NCI-H1048 (cell line): ENCODE measurements at places on chromosomes 16 and 17.

GRCh38 chr16:66478733-66479511, 51.8 kb downstream of the BEAN1 start:
- no peak for DNase-seq

DNA sequence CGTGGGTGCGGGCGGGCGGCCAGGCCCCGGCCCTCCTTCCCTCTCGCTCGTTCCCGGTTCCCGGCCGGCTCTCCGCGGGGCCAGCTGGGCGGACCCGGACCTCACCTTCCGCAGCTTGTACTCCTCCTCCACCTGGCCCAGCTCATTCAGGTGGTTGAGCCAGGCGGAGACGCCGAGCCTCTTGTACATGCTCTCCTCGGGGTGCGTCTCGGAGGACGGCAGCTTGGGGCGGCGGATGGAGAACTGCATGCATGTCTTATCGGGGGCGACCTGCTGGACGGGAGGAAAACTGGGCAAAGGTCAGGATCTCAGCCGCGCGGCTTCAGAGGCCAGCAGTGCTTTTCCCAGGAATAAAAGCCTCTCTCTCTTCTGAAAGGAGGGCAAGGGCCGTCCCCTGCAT, 85.4 kb downstream of the TBC1D16 start:
- no peak for DNase-seq

GRCh38 chr16:70396246-70396904, 42.5 kb downstream of the ST3GAL2 start:
- no peak for DNase-seq

GRCh38 chr16:48676836-48677235, 66.9 kb upstream of the N4BP1 start:
- no peak for DNase-seq

- no peak for DNase-seq
Observed at GRCh38 chr16:87562201-87562600, 40.1 kb upstream of the JPH3 start.

- no peak for DNase-seq
Observed at GRCh38 chr17:32927724-32928585, at the start of gene TMEM98. TMEM98 (plus strand) TSS chr17:32928153; CDS start chr17:32931529, 3,376 bp downstream.

GRCh38 chr16:88454523-88454947, 1.5 kb downstream of the ZFPM1 start:
- DNase-seq: no peak
